Cerebellum (tissue), 4 donors: ENCODE measurements at places on chromosomes 12 and 14.

- no peak for DNase-seq
These were observed 107.1 kb downstream of the NTN4 start for GRCh38 chr12:95683418-95683817.

DNA sequence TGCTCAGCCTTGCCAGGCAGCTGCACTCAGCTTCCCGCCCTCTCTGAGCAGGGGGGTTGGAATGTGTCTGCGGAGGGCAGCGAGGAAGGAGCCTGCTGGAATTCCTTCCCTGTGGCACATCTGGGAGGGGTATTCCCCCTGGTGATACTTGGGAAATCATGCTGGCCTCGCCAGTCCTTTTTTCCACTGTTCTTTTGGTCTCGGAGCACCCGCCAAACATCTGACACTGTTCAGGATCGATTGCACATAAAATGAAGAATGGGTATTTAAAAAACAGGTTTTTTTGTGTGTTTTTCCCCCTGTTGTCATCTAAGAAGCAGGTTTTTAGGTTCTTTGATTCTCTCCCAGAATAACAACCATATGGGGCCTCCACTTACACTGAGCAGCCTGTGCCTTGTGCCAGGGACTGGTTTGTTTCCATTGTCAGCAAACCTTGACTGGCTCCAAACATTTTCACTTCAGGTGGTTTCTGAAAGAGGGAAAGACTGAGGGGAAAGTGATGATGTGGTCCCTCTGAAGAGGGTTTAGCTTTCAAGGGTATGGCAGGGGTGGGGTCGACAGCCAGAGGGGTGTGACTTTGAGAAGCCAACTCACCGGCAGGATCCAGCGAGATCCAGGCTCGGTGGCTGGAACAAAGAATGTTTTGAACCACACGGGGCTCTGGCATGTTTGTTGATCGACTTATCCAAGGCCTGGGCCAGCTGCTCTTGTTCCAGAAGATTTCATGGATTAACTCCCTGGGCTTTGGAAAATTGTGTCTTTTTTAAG, 215.1 kb downstream of the CACNA1C start:
- DNase-seq = peak; percentile 68

DNA sequence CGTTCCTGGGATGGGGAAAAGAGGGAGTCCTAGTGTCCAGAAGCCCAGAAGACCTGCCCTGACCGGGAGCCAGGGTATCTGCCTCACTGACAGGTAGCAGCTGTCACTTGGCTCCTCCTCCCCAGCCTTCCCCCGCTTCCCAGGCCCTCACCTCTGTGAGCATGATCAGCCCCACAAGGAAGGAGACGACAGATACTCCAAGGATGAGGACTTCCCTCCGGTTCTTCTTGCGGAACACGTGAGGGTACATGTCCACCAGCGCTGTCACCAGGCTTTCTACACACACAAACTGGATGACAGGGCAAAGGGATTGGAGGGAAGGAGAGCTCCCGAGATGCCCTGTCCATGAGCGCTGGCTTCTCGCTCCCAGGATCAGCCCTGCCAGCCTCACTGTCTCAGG, 9.9 kb upstream of the SLC6A12 start:
- DNase-seq = no peak

DNA sequence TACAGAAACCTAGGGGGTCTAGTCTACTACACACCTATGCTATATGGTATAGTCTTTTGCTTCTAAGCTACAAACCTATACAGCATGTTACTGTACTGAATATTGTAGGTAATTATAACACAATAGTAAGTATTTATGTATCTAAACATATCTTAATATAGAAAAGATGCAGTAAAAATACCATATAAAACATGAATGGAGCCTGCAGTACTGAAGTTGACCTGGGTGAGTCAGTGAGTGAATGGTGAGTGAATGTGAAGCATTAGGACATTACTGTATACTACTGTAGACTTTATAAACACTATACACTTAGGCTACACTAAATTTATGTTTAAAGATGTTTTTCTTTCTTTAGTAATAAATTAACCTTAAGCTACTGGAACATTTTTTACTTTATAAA, 13.1 kb upstream of the ABCD2 start:
- DNase-seq = no peak

- peak; percentile 13 for DNase-seq
These were observed 647 bp downstream of the LGMN start for GRCh38 chr14:92747701-92748258.
